ENCODE measurements at places on chromosomes 2 and 18. TPM values are rescaled to one million over a fixed set of nuclear protein-coding genes. Genes with fewer than 3 reads are reported as not detected.

DNA sequence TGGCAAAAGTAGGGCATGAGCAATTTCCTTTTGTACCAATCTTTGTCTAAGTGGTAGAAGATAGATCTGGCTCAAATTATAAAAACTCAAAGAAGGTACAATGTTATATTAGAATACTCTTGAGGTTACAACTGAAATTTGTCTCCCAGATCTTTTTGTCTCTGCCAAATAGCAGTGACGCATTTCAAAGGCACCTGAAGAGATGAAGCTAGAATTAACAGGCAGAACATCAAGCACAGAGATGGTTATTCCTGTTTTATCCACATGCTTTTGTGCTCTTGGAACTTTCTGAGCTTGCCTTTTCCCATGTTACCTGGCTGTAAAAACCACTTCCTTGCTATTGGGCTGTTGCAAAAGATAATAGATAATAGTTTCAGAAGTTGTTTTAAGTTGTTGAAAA is 74.3 kb downstream of the GREB1L start:
- no peaks in the 10 kb centered on the region for H3K27me3 ChIP-seq
- no peaks in the 10 kb centered on the region for H3K36me3 ChIP-seq
- no peak overlapping the region for H3K27ac ChIP-seq
- DNase-seq: no peak
- H3K4me3 ChIP-seq: no peak overlapping the region

DNA sequence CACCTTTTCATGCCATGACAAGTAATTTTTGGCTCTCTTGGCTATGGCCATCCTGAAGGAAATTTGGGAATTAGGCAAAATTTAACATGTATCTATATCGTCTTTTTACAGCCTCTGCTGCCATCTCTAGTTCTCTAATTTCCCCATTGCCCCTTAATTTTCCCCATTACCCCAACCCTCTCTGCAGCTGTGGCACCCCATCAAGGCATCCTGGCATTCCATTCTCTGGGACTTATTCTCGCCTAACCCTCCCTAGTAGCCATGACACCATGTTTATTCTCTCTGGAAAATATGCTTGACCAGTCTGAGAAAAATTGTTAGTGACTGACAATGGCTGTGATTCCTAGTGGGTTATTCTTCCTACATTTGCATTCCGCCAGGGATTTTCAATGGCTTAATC is 43.9 kb upstream of the GLS start:
- DNase-seq: no peak
- H3K4me3 ChIP-seq: no peak overlapping the region
- H3K4me1 ChIP-seq: peaks cover 4% of the 10 kb centered on the region
- no peak overlapping the region for H3K27ac ChIP-seq
- H3K36me3 ChIP-seq: no peaks in the 10 kb centered on the region
- H3K27me3 ChIP-seq: peaks cover 3% of the 10 kb centered on the region

The CD8B gene
- 0.93 TPM for total RNA-seq

The ARID5A gene
- 11.9 TPM for total RNA-seq

The CCDC68 gene
- total RNA-seq: not detected

- no peaks in the 10 kb centered on the region for H3K36me3 ChIP-seq
- H3K4me3 ChIP-seq: no peak overlapping the region
- H3K27me3 ChIP-seq: peaks cover 8% of the 10 kb centered on the region
- H3K27ac ChIP-seq: no peak overlapping the region
- DNase-seq: peak; percentile 51
- peaks cover 25% of the 10 kb centered on the region for H3K4me1 ChIP-seq
Measured at GRCh38 chr2:128641421-128642080, 322.9 kb upstream of the HS6ST1 start.

Measured in type B pancreatic cell (in vitro differentiated cells).